Effector memory CD4-positive, alpha-beta T cell (primary cell): ENCODE measurements at places on chromosomes 6 and 20.

- no peaks in the 10 kb centered on the region for H3K27me3 ChIP-seq
- no peaks in the 10 kb centered on the region for H3K4me1 ChIP-seq
- H3K36me3 ChIP-seq: peaks cover 11% of the 10 kb centered on the region
- H3K27ac ChIP-seq: no peak overlapping the region
- H3K4me3 ChIP-seq: no peak overlapping the region
Measured at GRCh38 chr6:38116248-38116647, 296.7 kb downstream of the ZFAND3 start.

DNA sequence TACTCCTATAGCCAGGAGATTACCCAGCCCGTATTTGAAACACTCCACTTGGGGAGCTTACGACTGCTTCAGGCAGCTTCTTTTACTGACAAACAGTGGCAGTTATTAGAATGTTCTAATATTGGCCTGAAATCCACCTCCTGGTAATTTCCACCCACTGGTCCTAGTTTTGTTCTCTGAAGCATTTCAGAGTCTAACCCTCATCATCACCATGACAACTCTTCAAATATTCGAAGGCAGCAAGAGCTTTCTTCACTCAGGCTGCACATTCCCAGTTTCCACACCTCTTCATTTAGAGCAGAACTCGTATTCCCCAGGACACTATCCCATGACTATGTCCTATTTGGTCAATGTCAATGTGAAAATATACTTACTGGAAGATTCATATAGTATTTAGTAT, 325.6 kb downstream of the UBE3D start:
- H3K27me3 ChIP-seq: no peaks in the 10 kb centered on the region
- no peak for DNase-seq
- no peaks in the 10 kb centered on the region for H3K36me3 ChIP-seq
- no peak overlapping the region for H3K4me3 ChIP-seq
- no peaks in the 10 kb centered on the region for H3K4me1 ChIP-seq

DNA sequence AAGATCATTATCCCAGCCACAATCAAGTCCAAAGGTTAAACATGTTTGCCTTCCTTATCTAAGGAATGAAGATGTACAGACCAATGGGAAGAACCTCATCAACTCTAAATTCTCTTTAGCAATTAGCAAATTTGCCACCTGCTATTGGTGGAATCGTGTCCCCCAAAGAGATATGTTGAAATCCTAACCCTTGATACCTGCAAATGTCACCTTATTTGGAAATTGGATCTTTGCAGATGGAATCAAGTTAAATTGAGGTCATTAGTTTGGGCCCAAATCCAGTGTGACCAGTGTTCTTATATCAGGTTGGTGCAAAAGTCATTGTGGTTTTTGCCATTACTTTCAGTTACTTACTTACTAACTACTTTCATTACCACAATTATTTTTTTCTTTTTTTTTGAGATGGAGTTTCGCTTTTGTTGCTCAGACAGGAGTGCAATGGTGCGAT, 31.3 kb downstream of the KLHL31 start:
- DNase-seq: no peak
- H3K4me3 ChIP-seq: no peak overlapping the region
- H3K27ac ChIP-seq: no peak overlapping the region
- no peaks in the 10 kb centered on the region for H3K36me3 ChIP-seq
- no peaks in the 10 kb centered on the region for H3K27me3 ChIP-seq

DNA sequence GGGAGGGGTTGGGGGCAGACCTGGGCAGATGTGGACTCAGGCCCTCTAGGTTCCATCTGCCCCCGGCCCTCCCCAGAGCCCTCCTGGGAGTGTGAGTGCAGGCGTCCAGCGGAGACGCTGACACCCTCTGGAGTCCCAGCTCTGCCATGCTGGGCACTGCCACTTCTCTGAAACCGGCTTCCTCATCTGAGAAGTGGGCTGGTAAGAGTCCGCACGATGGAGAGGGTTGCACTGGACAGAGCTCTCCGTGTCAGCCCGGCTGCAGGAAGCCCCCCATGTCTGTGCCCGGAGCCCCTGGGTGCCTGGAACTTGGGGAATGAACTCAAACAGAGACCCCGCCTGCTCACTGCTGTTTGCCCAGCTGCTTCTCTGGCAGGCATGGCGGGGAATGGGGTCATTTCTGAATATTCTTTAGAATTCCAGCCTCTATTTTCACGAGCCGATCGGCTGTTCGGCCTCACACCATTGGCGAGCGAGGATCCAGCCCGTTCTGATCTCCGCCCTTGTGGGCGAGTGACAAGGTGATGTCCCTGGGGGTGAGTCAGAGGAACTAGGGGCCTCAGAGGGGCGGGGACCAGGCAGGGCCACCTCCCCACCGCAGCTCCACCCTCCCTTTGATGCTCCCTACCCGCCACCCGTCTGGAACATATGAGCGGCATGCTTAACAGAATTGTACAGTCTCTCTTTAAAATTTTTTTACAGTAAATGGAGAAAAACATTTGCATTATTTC, 47.8 kb upstream of the GATA5 start:
- no peak overlapping the region for H3K4me3 ChIP-seq
- no peaks in the 10 kb centered on the region for H3K36me3 ChIP-seq
- H3K27ac ChIP-seq: no peak overlapping the region

GRCh38 chr20:33648396-33649004, 13.6 kb upstream of the C20orf144 start:
- H3K4me1 ChIP-seq: no peaks in the 10 kb centered on the region
- no peak for DNase-seq
- no peaks in the 10 kb centered on the region for H3K27me3 ChIP-seq
- H3K27ac ChIP-seq: no peak overlapping the region

- no peaks in the 10 kb centered on the region for H3K27me3 ChIP-seq
- H3K36me3 ChIP-seq: no peaks in the 10 kb centered on the region
- no peak overlapping the region for H3K4me3 ChIP-seq
- no peak for DNase-seq
- no peak overlapping the region for H3K27ac ChIP-seq
Measured at GRCh38 chr6:83884523-83884922, 25.0 kb downstream of the CYB5R4 start.

- no peaks in the 10 kb centered on the region for H3K4me1 ChIP-seq
- H3K4me3 ChIP-seq: no peak overlapping the region
- no peak overlapping the region for H3K27ac ChIP-seq
Measured at GRCh38 chr6:20332441-20333006, 69.2 kb upstream of the E2F3 start.

- H3K4me1 ChIP-seq: no peaks in the 10 kb centered on the region
- H3K36me3 ChIP-seq: no peaks in the 10 kb centered on the region
- H3K4me3 ChIP-seq: no peak overlapping the region
- no peak for DNase-seq
- H3K27me3 ChIP-seq: no peaks in the 10 kb centered on the region
- no peak overlapping the region for H3K27ac ChIP-seq
Measured at GRCh38 chr6:37800703-37801604, 18.6 kb upstream of the ZFAND3 start.

GRCh38 chr6:83600459-83600858, 88.1 kb downstream of the PRSS35 start:
- H3K36me3 ChIP-seq: no peaks in the 10 kb centered on the region
- no peaks in the 10 kb centered on the region for H3K4me1 ChIP-seq
- DNase-seq: no peak
- no peak overlapping the region for H3K27ac ChIP-seq
- no peak overlapping the region for H3K4me3 ChIP-seq
- no peaks in the 10 kb centered on the region for H3K27me3 ChIP-seq

GRCh38 chr6:82739303-82739702, 326.3 kb downstream of the UBE3D start:
- H3K27me3 ChIP-seq: no peaks in the 10 kb centered on the region
- H3K4me1 ChIP-seq: no peaks in the 10 kb centered on the region
- no peak overlapping the region for H3K4me3 ChIP-seq
- no peaks in the 10 kb centered on the region for H3K36me3 ChIP-seq
- H3K27ac ChIP-seq: no peak overlapping the region

DNA sequence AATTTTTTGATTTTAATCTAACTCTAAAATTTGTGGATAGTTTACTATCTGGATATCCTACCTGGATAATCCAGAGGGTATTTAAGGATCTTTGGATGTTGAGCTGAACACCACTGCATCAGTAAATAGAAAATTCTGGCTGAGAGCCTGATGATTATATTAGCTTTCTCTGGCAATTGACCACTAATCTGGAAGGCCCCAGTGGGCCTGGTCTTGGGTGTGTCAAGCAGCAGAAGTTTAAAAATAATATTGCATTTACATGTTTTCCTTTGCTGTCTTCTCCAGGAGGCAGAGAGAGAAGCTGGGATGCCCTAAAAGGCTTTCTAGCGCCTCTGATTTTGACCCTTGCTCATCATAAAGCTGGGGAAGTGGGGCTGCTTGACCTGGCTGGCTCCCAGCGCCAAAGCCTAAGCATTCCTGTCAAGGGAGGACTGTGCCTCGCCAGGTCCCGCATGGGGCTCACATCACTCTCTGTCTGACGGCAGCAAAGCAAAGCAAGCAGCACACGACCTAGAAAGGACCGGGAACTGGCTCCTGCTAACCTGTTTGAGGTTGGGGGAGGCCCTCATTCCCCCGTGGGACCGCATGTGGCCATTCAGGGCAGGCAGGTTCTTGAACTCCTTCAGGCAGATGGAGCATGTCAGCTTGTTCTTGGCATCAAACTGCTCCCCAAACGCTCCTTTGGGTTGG, 46.6 kb upstream of the MRPS10 start:
- H3K27ac ChIP-seq: no peak overlapping the region
- H3K4me1 ChIP-seq: no peaks in the 10 kb centered on the region
- no peak for DNase-seq

DNA sequence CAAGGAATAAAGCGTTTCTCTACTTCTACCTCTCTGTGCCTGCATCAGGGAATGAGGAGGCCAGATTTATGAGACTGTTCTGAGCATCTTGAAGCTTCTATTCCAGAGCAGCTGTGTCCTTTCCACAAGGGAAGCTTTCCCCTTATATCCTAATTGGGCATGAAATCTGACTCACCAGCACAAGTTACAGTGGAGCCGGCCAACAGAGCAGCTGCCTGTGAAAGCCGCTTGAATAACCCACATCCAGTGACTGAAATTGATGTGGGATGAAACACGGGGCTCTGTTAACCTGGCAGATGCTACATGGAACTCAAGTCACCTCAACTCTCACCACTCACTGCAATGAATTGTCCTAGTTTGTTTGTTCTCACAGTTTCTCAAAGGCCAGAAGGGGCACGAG, 400.3 kb downstream of the TFAP2A start:
- no peak overlapping the region for H3K27ac ChIP-seq
- no peak overlapping the region for H3K4me3 ChIP-seq
- no peaks in the 10 kb centered on the region for H3K36me3 ChIP-seq
- no peaks in the 10 kb centered on the region for H3K27me3 ChIP-seq
- no peak for DNase-seq

DNA sequence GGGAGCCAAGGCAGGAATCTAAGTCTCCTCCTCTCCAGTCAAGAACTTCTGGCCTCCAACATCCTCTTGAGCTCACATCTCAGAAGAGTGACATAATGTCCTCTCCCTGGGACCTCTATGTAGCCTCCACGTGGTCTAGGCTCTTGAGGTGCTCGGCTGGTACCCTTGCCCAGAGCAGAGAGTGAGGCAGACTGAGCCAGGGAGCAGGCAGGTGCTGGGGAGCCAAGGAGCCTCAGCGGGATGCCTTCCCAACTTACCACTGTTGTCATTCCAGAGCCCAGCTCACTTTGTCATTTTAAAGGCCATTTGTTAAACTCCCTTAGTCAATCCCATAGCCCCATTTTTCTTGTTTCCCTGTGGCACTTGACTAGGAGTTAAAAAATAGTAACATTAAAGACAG, 52.1 kb upstream of the DUSP22 start:
- H3K27me3 ChIP-seq: no peaks in the 10 kb centered on the region
- DNase-seq: no peak
- H3K27ac ChIP-seq: no peak overlapping the region
- H3K4me3 ChIP-seq: no peak overlapping the region
- peaks cover 9% of the 10 kb centered on the region for H3K4me1 ChIP-seq

GRCh38 chr6:71238351-71238750, 50.3 kb upstream of the OGFRL1 start:
- no peak overlapping the region for H3K27ac ChIP-seq
- no peaks in the 10 kb centered on the region for H3K27me3 ChIP-seq

DNA sequence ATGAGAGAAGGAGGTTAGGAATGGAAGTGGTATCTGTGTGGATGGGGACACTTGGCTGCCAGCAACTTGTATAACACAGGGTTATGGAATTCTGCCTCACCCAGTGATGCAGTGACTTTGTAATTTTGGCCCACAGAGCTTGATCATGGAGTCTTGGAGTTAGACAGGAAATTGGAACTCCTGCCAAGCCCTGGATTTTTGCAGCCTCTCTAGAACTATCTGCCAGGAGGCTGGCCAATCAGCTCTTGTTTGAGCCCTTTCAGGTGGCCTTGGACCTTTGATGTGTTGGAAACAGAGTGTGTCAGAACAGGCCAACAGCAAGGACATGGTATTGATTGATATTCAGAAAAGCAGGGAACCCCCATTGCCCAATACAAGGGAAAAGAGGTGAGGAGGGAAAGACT, 157.7 kb upstream of the GGTLC1 start:
- H3K4me1 ChIP-seq: no peaks in the 10 kb centered on the region
- no peaks in the 10 kb centered on the region for H3K36me3 ChIP-seq
- H3K4me3 ChIP-seq: no peak overlapping the region
- DNase-seq: no peak

DNA sequence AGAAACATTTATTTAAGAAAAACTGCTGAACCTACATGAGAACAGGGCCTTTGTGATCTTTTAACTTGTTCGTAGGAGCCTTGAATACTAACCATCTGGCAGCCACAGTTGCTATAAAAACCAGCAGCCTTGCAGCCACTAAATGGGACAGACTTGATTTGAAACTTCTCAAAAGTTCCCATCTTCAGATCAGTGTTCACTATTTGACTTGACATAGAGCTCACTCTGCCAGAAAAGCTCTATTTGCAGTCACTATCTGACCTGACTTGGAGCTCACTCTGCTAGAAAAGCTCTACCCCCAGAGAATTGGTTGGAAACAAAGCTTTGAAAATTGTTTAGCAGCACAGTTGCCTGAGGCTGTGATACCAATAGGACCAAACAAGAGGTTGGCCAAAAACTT, 119.3 kb upstream of the F13A1 start:
- DNase-seq: no peak
- H3K4me1 ChIP-seq: no peaks in the 10 kb centered on the region
- no peak overlapping the region for H3K4me3 ChIP-seq
- H3K27ac ChIP-seq: no peak overlapping the region
- no peaks in the 10 kb centered on the region for H3K36me3 ChIP-seq

GRCh38 chr6:105892577-105893262, 193.4 kb upstream of the PRDM1 start:
- no peaks in the 10 kb centered on the region for H3K27me3 ChIP-seq
- no peaks in the 10 kb centered on the region for H3K4me1 ChIP-seq
- no peak overlapping the region for H3K27ac ChIP-seq
- no peaks in the 10 kb centered on the region for H3K36me3 ChIP-seq
- DNase-seq: no peak
